ENCODE measurements at places on chromosomes 7 and 10.

- no peak for DNase-seq
Measured at GRCh38 chr10:34187201-34187600, 627.9 kb downstream of the PARD3 start.

GRCh38 chr7:124323597-124323996, 290.7 kb upstream of the TMEM229A start:
- DNase-seq: no peak

DNA sequence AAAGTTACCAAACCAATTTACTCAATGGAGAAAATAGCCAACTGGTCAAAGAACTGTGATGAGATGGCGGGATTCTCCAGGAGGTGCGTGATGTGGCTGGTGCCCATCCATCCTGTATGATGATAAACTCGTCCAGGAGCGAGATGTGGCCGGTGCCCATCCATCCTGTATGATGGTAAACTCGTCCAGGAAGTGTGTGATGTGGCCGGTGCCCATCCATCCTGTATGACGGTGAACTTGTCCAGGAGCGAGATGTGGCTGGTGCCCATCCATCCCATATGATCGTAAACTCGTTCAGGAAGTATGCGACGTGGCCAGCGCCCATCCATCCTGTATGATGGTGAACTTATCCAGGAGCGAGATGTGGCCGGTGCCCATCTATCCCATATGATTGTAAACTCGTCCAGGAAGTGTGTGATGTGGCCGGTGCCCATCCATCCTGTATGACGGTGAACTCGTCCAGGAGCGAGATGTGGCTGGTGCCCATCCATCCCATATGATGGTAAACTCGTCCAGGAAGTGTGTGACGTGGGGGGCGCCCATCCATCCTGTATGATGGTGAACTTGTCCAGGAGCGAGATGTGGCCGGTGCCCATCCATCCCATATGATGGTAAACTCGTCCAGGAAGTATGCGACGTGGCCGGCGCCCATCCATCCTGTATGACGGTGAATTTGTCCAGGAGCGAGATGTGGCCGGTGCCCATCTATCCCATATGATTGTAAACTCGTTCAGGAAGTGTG, 496.2 kb downstream of the DNAJB6 start:
- no peak for DNase-seq

DNA sequence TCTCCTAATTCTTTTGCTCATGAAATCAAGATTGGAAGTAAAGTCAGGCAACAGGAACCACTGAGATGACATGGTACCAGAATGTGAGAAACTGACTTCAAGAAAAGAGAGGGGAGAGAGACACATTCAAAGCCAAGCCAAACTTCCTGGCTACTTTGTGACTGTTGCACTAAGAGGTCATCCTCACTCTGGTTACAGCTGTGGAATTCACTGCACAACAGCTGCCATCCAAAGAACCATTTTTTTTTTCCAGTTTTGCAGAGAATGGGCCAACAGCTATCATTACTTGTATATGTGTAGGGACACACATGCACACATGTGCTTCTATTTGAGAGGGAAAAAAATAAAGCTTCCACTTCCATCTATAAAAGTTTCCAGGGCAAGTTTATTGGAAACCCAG, 203.5 kb downstream of the GLI3 start:
- DNase-seq: no peak

DNA sequence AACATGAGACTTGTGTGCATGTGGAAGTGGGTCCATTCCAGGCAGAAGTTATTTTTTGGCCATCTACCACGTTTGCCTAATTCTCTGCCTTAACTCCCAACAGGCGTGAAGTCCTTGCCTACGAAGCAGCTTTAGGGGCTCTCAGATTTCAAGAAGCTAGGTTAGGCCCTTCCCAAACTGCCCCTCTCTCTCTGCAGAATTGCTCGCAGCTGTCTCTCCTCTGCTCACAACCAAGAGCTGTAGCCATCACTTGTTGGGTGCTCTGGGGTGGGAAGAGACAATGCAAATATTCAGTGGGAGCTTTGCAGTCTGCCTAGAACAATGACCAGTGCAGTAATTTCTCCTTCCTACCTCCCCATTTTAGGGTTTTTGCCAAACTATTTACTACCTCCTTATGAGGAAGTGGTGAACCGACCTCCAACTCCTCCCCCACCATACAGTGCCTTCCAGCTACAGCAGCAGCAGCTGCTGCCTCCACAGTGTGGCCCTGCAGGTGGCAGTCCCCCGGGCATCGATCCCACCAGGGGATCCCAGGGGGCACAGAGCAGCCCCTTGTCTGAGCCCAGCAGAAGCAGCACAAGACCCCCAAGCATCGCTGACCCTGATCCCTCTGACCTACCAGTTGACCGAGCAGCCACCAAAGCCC, 24.9 kb downstream of the CYP17A1 start:
- no peak for DNase-seq

DNA sequence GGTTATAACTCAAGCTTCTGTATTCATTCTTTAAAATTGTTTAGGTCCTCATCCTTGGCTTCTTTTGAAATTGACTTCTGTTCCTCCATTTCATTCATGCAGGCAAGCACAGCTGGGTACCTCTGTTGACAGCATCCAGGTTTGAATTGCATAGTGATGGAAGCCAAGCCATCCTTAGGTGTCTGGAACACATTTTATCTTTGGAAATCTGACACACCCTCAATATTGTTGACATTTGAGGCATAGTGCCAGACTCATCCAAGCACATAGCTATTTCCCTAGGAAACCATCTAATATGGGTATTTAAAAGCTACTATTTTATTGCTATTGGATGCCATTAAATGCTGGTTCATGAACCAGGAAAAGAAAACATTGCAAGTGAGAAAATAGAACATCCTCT, 142.1 kb upstream of the PTPRZ1 start:
- no peak for DNase-seq

DNA sequence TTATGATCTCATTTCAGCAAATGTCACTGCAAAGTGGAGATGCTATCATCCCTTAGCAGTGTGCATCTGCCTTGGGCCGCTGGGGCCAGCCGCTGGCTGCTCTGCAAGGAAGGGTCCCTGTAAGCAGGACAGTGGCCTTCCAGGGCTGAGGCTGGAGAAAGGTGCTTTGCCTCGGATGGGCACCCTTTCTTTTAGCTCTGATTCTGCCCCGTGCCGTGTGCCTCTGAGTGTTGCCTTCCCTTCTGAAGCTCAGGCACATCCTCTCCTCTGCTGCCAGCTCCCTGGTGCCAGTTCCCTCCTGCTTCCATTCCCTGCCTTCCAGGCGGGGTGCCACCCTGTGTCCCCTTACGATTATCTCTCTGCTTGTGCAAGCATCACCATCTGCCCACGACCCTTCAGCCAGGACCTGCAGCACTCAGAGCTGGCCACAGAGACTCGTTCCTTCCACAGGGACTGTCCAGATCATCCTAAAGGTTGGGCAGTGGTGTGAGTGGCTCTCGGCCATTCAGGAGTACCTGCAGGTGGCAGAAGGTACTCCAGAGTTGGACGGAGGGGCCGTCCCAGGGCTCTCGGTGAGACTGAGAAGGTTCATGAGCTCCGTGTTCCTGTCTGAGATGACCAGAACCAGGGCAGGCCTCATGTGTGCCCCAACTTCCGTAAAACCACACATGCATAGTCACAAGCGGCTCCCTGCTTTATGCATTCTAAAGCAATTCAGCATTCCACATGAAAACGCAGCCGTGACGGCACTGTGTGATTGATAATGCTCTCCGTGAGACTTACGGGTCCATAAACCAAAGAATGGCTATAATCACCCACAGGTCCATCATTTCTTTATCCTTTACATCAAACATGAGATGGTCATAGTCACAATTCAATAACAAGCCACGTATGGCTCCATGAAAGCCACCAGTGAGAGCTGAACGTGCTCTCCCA, 371.4 kb downstream of the DNAJB6 start:
- no peak for DNase-seq

DNA sequence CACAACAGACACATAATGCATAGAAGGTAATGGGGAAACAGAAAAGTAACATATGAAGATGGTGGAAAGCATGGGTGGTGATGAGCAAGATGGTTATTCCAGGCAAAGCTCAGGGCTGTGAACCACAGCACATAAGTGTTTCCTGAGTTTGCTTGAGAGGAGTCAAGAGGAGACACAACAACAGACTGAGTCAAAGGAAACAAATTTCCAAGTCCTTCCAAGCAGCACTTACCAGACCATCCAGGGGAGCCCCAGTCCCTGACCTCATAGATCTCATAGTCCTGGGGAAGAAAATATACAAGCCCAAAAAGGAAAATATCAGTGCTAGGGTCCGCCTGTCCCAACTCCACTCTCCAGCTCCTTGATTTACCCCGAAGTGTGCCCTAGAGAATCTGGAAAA, 216.6 kb upstream of the FZD1 start:
- DNase-seq: no peak

- DNase-seq: no peak
Measured at GRCh38 chr7:464454-465401, 54.9 kb downstream of the PDGFA start.

GRCh38 chr7:81469869-81470723, 299.8 kb downstream of the HGF start:
- DNase-seq: no peak
